ENCODE measurements at places on chromosomes 11 and 22.
A peak's percentile ranks its signal among the peaks of the same experiment; 100 is the strongest.

DNA sequence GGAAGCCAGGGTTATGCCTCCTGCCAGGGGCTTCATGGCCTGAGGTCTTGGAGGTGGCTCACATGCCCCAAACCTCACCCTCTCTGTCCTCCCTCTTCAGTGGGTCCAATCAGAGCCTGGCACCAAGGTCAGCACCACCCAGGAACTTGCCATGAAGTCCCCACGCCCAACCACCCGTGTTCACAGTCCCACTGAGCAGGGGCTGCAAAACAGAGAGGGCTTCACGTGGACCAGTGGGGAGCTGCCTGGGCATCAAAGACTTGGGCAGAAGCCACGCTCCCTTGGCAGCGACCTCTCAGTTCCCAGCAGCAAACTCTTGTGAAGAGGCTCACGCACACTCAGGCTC lies 425.8 kb upstream of the B3GAT1 start:
- no peak for DNase-seq

- DNase-seq, result no peak
Observed at GRCh38 chr11:104682206-104682605, 216.1 kb downstream of the CASP12 start.

DNA sequence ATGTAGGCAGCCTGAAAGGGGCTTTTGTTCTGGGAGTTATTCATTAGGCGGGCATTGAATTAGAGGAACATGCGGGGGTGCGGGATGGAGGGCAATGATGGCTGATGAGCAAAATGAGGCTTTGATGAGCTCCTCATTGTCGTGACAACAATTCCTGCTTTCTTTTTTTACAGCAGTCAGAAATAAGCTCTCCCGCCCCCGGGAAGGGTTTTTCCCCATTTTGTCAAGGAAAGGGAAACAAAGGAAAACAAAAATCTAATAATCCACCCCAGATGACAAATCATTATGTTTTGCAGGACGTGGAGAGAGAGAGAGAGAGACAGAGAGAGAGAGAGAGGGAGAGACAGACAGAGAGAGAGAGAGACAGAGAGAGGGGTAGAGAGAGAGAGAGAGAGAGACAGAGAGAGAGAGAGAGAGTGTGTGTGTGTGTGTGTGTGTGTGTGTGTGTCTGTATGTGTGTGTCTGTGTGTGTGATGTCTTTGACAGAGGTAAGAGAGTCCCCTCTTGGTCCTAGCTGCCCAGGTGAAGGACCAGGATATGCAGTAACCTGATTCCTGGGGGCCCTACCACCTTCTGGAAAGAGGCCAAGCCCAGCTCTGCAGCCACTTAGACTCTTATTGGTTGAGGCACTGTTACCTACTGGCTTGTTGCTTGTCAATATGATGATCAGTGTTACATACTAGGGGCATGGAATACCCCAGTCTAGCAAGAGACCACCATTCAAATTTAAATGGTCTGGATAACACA lies 46.7 kb upstream of the PARVA start:
- DNase-seq, result no peak

DNA sequence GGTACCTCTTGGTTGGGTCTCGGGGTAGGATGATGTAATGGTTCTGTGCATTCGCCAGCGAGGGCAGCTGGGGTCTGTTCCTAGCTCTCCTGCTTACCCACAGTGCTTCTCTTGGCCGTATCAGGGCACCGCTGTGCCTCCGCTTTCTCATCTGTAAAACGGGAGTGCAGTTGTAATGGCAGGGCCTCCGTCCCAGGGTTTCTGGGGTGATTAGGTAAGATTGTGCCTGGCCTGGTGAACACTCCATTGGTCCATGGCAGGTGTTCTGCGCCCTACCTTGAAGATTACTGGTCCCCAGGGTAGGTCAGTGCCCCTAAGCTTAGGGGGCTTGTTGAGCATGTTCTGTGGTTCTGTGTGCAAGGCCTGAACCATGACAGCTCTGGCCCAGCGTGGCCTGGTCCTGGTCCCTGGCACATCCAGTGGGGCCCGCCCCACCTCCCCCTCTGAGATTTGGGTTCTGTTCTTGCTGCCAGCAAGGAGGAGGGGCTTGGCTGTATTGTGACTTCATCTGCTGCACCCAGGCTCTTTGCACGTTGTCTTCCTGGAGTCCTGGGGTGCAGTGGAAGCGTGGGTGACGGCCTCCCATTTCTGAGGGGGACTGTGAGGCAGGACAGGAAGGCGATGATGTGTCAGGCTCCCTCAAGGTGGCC lies 4.9 kb downstream of the MYRF start:
- no peak for DNase-seq

GRCh38 chr11:61098778-61099177 lies 3.5 kb upstream of the CD5 start:
- DNase-seq, result no peak

DNA sequence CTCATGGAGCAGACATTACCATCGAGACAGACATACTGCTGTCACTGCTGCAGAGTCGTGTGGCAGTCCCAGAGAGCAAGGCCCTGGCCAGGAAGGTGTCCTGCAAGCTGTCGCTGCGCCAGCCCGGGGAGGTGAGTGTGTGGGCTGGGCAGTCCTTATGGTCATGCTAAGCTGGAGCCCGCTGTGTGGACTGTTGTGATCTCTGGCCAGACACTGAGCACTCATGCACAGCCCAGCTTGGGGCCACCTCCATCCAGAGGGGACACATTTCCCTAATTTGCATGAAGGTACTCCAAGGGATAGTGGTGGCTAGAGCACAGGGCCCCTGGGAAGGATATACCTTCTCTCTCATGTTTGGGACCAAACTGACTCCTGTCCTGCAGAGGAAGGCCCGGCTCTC lies 9.6 kb downstream of the ANKK1 start:
- DNase-seq, result no peak

- DNase-seq, result peak; percentile 69
Observed at GRCh38 chr22:46971099-46971763, 208.8 kb downstream of the TBC1D22A start.

DNA sequence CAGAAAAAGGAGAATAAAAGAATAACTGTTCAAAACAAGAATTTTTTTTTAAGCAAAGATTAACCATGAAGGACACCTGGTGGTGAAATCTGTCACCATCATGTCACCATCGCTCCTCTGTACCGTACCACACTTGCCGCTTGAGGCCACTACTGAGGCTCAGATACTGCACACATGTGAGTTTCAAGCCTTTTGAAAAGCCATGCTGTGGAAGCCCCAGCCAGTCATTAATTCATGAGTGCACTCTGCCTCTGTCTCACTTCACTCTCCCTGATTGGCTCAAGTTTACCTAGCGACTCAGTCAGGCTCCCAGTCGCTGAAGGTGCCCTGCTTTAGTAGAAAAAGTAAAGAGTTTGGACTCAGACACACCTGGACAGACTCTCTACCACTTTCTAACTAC lies 6.6 kb upstream of the MS4A12 start:
- DNase-seq, result peak; percentile 33

GRCh38 chr22:24400726-24401596 lies 26.4 kb upstream of the ADORA2A start:
- DNase-seq, result no peak

DNA sequence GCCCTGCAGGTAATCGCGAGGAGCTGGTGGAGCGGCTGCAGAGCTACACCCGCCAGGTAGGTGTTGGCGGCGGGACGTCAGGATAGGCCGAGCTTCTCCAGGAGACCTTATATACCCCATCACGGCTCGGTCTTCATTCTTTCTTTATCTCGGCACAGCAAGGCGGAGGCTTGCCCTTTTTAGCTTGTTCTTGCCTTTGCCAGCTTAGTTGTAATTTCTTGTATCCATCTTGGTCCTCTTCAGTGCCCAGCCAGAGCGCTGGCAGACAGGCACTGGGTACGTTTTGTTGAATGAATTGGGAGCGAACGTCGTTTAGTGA lies 459 bp downstream of the SF3B2 start:
- no peak for DNase-seq

DNA sequence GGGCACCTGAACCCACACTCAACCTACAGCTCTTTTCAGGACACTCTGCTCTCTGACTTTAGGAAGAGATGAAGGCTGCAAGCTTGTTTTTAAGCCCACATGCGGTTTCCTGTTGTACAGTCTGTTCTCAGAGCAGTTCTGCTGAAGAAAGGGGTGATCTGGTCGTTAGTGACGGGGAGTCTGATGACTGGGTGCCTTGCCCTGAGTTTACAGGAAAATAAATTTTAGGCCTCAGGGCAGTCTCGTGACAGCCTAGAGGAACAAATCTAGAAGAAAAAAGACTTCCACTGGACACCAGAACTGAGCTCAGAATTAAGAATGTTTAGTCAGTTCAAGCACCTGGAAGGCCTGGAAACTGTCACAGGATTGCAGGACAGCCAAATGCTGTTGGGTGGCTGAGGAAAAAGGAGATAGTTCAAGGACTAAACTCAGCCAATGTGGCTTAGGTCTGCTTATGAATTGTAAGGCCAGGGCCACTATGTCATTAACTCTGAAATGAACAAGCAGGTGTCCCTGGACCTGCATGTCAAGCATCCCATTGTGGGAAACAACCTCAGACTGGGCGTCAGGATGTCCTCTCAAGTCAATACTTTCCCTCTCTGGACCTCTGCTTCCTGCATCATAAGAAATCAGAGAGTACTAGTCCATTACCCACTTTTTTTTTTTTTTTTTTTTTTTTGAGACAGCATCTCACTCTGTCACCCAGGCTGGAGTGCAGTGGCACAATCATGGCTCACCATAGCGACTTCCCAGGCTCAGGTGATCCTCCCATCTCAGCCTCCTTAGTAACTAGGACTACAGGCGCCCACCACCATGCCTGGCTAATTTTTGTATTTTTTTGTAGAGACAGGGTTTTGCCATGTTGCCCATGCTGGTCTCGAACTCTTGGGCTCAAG lies 5.7 kb downstream of the PIK3IP1 start:
- peak; percentile 43 for DNase-seq

- no peak for DNase-seq
Observed at GRCh38 chr22:19915287-19915954, 26.2 kb upstream of the COMT start.

- DNase-seq, result no peak
Observed at GRCh38 chr22:50201191-50202129, 649 bp downstream of the SELENOO start.

DNA sequence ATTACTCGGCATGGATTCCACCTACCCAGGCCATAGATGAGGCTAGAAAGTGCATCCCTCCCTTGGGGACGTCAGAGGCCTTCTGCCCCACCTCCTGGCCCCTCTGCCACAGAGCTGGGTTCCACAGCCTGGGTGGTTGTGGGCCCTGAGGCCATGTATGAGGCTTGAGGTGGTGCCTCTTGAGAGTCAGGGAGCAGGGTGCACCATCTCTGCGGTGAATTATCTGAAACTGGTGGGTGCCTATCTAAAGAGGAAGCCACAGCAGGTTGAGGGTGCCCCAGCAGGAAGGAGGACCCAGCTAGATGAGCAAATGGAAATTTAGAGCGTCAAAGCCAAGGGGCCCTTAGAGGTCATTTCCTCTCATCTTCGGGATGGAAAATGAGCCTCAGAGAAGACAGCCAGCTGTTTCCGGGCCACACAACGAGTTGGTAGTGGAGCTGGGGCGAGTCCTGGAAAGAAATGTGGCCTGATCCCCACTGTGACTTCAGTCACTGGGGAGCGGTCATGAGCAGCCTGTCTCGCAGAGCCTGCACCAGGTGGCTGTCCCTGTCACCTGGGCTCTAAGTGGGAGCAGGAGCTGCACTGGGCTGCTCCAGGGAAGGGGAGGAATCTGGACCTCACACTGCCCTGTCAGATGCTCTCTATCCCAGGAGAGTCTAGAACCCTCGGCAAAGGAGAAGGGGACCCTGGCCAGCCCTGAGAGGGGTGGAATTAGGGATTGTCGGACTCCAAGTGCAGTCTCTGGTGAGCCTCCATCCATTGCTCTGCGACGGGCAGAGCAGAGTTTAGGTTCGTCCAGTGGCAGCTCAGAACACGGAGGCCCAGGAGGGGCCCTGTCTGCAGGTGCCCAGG lies 7.3 kb downstream of the ADORA2A start:
- peak; percentile 97 for DNase-seq

DNA sequence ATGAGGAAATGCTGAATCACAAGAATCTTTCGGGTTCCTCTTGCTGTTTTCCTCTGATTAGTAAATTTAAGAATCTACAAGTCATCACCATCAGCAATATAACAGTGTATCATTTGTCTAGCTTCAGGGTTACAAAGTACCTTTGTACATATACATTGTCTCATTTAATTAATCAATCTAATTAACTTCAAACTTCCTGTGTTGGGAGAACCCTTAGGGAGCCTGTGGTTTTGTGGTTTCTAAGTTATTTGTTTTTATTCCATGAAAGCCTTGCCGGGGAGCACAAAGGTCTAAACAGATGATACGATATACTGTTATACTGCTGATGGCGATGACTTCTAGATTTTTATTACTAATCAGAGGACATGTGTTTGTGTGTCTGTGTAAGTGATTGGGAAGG lies 41.0 kb downstream of the TIMP3 start:
- DNase-seq, result no peak

- DNase-seq, result no peak
Observed at GRCh38 chr11:117868815-117869561, 7.5 kb downstream of the FXYD6 start.

DNA sequence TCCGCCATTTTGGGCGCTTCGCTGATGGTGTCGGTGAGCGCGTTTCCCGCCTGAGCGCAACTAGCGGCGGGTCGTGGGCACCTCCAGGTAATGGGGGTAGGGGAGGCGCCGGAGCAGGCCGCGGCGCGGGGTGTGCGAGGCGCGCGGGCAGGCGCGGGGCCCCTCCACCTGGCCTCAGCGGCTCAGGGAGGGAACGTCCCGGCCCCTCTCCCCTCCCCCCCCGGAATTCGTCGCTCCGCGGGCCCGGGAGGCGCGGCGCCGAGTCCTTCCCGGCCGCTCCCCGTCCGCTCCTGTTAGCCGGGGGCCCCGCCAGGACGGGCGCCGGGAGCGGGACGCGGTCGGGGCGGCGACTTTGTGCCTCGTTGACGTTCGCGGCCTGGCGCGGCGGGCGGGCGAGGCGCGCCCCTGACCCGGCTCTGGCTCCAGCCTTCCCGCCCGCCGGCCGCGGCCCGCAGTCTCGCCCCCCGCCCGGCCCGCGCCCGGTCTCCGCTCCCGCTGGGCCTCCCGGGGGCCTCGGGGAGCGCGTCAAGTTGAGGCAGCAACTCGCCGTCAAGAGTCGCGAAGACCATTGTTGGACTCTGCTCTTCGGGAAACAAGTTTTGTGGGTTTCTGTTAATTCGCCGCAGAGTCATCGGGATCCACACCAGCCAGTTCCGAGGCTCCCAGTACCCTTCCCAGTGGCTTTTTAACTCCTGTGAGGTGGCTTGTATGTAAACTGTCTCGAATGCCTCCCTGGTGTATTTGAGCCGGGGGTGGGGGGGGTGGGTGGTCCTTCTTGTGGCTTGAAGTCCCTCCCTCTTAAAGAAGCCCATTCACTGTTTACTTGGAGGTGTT lies at the start of gene PPP6R3:
TSS of gene PPP6R3 (plus strand) at position 12 of the 834 bp plus-strand sequence. CDS start 76,913 bp downstream, outside the sequence.
- no peak for DNase-seq

- no peak for DNase-seq
Observed at GRCh38 chr11:127105593-127106541, 105.3 kb upstream of the KIRREL3 start.

GRCh38 chr11:19359221-19360000 lies 118.7 kb upstream of the E2F8 start:
- no peak for DNase-seq

- DNase-seq, result no peak
Observed at GRCh38 chr22:25542720-25543402, 21.6 kb upstream of the GRK3 start.

GRCh38 chr11:69137151-69137844 lies 18.4 kb upstream of the SMIM38 start:
- no peak for DNase-seq

All from MV-4-11 (cell line).